Upper lobe of left lung (tissue), 6 donors: ENCODE measurements at places on chromosomes 2 and 18. TPM values are rescaled to one million over a fixed set of nuclear protein-coding genes. Genes with fewer than 3 reads are reported as not detected.
A peak's percentile ranks its signal among the peaks of the same experiment; 100 is the strongest.

GRCh38 chr2:21972586-21972985 lies 848.8 kb downstream of the TDRD15 start:
- no peak for DNase-seq

- DNase-seq = no peak
Measured at GRCh38 chr2:207274530-207275189, 108.9 kb upstream of the KLF7 start.

- no peak for DNase-seq
Measured at GRCh38 chr2:85505551-85506238, 33.3 kb upstream of the MAT2A start.

DNA sequence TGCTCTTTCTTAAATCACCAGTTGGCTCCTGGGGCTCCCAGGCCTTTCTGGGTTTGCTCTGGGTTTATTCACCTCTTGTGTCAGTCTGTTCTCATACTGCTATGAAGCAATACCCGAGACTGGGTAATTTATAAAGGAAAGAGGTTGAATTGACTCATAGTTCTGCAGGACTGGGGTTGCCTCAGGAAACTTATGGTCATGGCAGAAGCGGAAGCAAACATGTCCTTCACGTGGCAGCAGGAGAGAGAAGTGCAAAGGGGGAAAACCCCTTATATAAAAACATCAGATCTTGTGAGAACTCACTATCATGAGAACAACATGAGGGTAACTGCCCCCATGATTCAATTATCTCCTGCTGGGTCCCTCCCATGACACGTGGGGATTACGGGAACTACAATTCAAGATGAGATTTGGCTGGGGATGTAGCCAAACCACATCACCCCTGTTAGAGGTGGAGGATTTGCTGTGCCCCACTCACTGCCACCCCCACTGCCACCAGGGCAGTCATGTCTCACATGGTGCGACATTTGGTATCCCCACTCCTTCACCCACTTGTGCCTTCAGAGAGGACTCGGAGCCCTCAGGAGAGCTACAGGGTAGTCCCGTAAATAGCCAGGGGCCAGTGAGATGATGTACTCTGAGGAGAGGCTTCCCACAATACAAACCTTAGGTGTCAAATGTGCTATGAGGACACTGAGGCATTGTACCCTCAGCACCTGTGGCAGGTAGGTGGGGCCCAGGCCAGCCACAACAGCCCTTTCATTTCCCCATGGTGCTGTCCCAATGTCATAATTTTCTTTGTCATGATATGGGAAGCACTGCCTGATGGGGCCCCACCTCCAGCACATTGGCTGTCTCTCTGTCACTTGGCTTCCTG lies 35.7 kb downstream of the CDC42EP3 start:
- peak; percentile 76 for DNase-seq

- no peak for DNase-seq
Measured at GRCh38 chr2:238872628-238873380, 24.9 kb downstream of the TWIST2 start.

GRCh38 chr2:219037783-219038499 lies 3.4 kb downstream of the CFAP65 start:
- no peak for DNase-seq

DNA sequence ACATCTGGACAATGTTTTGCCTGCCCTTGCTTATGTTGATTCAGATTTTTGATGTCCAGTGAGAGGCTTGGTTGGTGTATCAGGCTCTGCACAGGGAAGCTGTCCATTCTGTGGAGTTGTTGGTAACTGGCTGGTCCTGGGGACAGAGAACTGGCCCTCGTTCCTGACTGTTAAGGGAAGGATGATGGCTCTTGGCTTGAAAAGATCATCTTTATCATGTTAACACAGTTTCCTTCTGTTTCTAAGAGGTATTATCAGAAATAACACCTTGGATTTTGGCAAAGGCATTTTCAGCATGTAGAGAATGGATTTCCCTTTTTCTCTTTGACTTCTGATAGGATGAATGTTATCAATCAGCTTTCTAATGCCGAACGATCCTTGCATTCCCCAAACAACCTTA lies 19.3 kb downstream of the STK25 start:
- DNase-seq = no peak

The THSD7B gene
- total RNA-seq = not detected

The CFAP65 gene
- 5.1 TPM for total RNA-seq

The TXNDC2 gene
- total RNA-seq = not detected

The PIEZO2 gene
- 6.5 TPM for total RNA-seq

The MIB1 gene
- total RNA-seq = 12.9 TPM

The PROC gene
- 0.61 TPM for total RNA-seq
